Spinal cord (tissue), 10 donors: ENCODE measurements at places on chromosomes 2 and 18.

DNA sequence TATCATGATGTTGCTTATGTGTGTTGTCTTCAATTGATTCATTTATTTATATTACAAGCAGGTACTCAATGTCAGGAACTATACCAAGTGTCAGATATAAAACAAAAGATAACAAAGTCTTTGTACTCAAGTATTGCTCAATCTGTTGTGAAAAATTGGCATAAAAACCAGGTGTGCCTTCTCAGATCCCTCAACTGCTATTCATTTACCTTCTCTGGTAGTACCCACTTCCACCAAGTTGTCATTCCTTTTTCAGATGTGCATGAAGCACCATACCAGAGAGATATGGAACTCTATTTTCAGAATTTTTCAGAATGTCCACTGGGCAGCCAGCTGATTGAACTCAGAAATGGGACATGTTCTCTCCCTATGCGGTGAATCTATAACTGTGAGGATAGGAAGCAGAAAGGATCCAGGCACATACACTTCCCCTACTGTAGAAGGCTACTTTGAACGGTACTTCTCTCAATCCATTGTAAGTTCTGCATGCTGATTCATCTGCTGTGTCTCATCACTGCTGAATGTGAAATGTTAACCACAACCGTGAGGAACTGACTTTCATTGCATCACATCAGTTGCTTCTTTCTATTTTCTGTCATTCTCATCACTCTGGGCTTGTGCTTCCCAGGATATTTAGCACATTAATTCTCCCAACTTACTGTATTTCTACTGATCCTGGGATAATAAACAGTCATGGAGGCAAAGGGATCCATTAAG is 1621.3 kb downstream of the SUCLG1 start:
- DNase-seq: no peak

- no peak for DNase-seq
Observed at GRCh38 chr2:44929735-44930273, 11.7 kb upstream of the SIX3 start.

- peak; percentile 55 for DNase-seq
Observed at GRCh38 chr2:149612122-149612521, 24.5 kb upstream of the MMADHC start.

- DNase-seq: no peak
Observed at GRCh38 chr18:24727685-24728084, 267.2 kb downstream of the HRH4 start.
